ENCODE measurements at places on chromosomes 2 and 18.

DNA sequence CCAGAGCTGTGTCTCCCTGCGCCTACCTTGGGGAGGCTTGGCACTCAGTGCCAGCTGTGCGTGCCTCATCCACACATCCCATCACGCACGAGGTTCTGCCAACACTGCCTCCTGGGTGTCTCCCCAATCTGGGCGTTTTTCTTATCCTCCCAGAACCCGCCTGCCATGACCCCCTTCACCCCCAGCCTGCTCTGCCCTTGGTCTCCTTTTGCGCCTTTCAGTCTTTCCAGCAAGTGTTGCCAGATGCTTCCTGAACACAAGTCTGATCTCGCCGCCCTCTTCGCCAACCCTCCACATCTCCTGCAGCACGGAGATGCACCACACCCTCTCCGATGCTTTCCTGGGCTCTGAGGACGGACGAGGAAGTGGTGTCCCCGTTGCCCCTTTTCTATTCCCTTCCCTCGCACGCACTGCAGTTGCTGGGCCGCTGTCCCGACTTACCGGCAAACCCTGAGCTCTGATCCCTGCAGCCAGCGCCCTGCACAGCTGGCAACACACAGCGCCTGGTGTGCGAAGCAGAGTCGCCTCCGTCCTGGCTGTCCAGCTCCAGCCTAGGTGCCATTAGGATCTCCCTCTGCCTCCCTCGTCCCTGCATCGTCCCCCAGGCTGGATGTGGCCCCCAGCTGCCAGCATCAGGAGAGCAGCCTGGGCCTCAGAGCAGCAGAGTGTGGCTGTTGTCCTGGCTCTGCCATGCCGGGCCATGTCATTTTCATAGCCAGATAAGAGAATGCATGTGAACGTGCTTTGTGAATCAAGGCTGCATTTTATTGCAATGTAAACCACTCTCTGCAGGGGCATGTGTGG lies 22.6 kb upstream of the ALLC start:
- peak; percentile 36 for DNase-seq

DNA sequence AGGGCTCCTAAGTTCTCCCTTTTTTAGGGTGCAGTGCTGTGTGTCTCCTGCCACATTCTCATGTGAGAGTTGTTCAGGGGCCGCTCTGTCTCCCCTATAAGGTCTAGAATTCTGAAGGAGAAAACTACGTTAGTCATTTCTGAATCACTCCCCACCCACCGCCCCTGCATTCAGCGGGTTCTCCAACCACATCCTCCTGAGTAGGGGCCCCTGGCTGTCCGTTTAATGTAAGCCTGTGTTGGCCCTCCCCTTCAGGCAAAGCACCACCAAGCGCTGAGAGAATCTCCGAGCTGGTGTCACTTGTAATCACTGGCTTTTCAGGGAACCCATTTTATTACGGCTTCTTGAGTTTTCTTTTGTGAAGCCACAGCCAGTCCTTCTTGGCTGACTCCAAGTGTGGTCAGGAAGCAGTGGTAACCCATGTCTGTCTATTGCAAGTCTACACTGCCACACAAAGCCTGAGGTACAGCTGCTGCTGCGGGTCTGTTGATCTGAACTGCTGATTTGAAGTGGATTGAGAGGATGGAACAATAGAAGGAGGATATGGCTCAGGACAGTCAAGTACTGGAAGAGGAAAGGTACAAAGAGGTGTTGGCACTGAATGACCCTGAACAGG lies 16.9 kb downstream of the LCT start:
- no peak for DNase-seq

GRCh38 chr2:219399716-219400478 lies 12.2 kb upstream of the DNPEP start:
- no peak for DNase-seq

DNA sequence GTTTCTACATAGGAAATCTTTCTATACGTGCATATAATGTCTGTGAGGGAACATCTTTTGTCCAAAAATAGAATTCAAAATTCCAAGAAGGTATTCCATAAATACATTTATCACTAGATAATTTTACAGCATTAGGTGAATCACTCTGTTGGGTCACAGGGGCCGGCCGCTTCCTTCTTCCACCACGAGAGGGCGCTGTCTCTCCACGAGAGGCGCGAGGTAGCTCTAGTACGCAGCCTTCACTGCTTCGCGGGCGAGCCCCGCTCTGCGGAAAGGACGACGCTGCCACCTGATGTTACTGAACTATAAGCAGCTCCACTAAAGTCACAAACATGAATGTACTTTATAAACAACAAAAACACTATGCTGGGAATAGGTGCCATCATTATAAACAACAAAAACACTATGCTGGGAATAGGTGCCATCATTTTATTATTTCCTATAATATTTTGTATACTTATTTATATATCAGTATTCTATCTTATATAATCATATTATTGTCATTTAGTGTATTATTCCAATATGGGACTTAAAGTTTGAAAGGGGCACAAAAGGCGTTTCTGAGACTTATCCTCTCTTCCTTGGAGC lies 69.4 kb upstream of the REV1 start:
- DNase-seq, result peak; percentile 95

DNA sequence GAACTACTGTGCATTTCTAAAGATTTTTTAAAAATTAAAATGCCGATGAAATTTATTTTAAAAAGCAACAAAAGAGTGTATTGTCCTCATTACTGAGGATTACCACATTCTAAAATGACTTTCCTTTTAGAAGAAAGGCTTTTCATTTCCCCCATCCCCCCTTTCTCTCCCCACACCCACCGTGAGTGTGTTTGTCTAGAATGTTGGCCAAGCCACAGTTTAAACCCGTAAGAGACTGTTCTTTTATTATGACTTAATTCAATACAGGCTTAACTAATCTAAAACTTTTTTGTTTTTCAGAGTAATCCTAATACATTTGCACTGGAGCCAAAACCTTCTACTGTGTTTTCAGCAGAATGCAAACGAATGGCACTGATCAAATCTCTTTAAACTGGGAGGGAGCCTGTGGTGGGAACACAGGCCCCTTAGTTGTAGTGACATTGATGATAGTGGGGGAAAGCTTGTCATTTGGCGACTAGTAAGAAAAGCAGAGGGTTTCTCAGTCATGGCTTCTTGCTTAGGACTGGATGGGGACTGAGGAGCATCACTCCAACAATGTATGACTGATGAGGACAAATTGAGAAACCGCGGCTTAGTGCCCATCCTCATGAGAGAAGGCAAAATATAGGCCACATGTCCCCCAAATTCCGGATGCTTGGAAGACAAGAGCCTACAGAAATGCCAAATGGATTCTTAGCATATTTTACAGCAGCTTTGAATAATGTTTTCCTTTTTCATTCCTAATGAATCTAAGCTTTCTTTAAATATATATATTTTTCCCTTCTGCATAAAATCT lies 154.0 kb upstream of the SMIM21 start:
- no peak for DNase-seq

- no peak for DNase-seq
Measured at GRCh38 chr2:23249348-23249747, 135.6 kb upstream of the KLHL29 start.

DNA sequence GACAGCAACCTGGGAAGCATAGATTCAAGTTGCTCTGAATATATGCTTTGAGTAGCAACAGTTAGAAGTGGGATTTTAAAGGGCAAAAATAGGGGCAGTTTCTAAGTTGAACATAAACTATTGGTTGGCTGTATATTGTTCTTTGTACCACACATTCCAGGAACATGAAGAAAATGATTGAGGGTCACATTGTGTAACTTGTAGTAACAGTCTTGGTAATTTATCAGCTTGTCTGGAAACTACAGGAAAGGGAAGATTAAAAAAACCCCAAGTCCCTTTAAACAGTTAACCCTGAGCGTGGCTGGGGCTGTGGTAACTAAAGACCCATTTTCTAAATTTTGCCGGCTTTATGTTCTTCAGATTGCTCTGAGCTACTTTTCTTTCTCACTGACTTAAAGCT lies 7.4 kb downstream of the PLEKHB2 start:
- no peak for DNase-seq

DNA sequence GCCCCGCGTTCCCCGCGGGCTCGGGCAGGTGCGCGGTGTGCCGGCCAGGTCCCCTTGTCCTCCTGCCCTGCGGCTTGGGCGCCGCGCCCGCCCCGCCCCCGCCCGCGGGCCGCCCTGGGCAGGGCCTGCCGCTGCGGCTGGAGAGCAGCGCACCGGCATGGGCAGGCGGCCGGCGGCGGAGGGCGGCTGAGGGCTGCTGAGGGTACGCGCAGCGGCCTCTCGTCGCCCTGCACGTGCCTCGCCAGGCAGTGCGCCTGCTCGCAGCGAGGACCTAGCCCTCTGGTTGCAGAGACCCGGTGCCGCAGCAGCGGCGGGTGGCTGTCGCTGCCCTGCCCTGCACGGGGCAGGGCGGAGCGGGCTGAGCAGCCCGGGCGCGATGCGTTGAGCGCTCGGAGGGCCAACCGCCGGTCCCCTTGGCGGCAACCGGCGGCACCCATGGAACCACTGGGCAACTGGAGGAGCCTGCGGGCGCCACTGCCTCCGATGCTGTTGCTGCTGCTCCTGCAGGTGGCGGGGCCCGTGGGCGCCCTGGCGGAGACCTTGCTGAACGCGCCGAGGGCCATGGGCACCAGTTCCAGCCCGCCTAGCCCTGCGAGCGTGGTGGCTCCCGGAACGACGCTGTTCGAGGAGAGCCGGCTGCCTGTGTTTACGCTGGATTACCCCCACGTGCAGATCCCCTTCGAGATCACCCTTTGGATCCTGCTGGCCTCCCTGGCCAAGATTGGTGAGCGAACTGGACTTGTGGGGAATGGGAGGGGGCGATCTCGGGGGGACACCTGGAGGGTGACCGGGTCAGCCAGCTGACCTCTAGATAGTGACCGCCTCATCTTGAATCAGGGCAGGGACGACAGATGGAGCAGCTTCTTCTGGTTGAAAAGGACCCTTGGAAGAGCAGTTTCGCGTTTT lies at the start of gene SLC9A2:
Gene SLC9A2 (plus strand): TSS at position 140 of the 906 bp plus-strand sequence. CDS start 296 bp downstream, at position 436.
- DNase-seq, result peak; percentile 82

- DNase-seq, result no peak
Measured at GRCh38 chr18:25843791-25844190, 246.6 kb downstream of the SS18 start.

DNA sequence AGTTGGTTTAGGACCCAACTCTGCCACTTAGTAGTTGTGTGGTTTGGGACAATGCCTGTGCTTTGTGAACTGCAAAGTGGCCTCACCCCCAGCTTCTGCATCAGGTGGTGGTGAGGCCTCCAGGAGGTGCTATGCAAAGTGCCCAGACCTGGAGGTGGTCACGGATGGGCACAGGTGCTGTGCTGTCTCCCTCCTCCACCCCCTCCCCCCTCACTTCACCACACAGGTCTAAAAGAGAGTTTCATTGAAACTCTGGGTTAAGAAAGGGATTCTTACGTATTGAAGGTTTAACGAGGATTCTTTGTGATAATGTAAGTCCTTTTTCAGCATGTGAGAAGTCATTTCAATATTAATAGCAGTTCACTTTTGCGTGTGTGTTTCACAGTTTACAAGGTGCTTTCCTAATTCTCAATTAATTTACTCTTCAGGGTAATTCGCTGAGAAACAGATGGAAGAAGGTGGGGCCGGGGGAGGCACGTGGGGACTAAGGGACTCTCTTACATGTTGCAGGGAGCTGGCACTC lies 369.9 kb downstream of the LPIN1 start:
- no peak for DNase-seq

- no peak for DNase-seq
Measured at GRCh38 chr18:57273194-57273593, 79.2 kb upstream of the ST8SIA3 start.

- no peak for DNase-seq
Measured at GRCh38 chr2:135949451-135950234, 35.8 kb downstream of the DARS1 start.

GRCh38 chr2:235937087-235937486 lies 231.1 kb downstream of the GBX2 start:
- DNase-seq, result peak; percentile 28

GRCh38 chr18:6719910-6720683 lies 9.4 kb upstream of the ARHGAP28 start:
- DNase-seq, result peak; percentile 43

- DNase-seq, result no peak
Measured at GRCh38 chr18:60861575-60861974, 471.7 kb upstream of the CDH20 start.

DNA sequence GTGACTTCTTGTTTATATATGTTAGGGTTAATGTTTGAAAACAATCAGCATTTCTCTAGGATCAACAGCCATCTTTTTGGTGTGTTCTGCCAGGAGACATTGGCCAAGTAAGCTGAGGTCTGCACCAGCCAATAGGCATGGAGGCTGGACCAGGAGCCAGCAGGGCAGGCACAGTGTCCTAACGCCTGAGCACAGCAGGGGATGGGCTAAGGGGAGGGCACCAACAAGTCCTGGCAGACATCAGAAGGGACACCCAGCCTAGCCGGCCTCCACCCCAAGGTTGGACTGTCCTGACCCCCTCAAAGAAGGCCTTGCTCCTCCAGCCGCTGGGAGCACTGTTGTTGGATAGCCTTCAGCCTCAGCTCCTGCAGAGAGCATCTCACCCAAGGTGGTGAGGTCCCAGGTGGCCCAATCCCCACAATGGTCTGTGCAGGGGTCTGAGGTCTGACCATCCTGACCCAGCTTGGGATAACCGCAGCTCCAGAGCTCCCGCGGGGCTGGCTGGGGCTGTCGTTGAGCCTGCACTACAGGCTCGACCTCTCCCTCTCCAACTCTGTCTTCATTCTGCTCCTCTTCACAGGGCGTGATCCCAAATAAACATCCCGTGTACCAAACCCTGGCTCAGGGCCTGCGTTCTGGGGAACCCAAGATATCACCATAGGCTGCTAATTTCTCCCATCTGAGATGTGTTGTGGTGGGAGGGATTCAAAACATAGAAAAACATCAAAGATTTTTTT lies 8.1 kb downstream of the TEX44 start:
- no peak for DNase-seq

Data from endodermal cell (in vitro differentiated cells).